Stimulated activated CD4-positive, alpha-beta T cell treated with anti-CD3 and anti-CD28 coated beads, Interleukin-15, amount 100 ng/mL, for 1 hour (primary cell): ENCODE measurements at places on chromosomes 2 and 18.

DNA sequence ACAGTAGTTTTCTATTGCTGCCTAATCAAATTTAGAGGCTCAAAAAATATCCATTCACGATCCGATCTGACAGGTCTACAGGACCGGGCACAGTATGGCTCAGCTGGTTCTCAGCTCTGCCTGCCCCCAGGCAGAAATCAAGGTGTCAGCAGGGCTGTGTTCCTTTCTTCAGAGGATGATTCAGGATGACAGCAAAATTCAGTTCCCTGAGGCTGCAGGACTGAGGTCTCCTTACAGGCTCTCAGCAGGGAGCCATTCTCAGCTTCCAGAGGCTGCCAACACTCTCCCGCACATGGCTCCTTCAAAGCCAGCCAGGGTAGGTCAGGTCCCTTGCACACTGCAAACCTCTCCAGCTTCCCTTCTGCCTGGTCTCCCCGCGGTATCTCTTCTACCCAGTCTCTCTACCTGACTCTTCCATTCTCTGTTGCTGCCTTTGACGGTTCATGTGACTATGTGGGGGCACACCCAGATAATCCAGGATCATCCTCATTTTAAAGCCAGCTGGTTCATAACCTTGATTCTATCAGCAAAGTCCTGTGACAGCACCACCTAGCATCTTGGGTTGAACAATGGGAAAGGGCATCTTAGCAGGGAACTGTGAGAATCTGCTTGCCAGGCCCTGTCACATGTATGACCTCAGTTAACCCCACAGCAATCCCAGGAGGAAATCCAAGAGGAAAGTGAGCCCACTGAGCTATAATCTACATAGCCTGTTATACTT, 50.4 kb downstream of the UXS1 start:
- DNase-seq, result no peak

DNA sequence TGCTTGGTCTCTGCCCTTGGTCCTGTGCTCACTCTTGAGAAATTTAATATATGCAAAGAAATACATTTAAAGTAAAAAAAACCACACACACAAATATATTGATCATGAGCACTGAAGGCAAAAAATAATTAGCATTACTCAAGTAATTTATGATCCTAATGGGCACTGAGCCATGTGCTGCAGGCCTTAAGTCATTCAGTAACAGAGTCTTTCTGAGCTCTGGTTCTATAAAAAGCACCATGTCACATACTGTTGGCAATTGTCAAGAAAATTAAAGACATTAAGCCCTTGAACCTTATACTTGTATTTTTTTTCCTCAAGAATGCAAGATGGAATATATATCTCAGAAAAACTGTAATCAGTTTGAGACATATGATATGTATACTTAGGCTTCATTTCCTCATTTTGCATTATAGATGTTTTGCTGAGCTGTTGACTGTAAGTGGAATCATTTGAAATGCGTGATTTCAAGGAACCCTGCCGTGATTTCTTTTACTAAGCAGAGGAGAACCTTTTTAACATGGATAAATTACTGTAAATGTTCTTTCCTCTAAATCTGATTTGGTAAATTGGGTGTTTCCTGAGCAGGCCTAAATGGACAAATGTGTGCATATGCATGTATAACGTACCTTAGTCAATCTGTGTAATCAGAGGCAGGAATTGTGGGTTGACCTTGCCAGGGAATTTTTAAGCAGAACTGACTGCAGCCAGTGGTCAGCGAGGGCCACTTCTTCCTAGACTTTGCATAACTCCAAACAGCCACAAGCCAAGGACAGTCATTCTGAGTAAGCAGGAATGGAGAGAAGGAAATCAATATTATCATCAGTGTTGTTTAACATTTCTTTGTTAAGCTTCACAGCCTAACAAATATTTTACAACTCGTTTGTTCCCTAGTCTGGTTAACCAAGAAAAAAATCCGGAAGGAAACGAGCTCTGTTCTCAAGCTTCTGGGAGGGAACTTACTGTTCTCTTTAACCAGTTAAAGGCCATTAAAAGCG, 191.5 kb upstream of the ATP5MC3 start:
- no peak for DNase-seq

GRCh38 chr2:42793334-42794270, 1.2 kb upstream of the HAAO start:
- DNase-seq, result no peak

GRCh38 chr2:160924936-160925353, 235.3 kb upstream of the TANK start:
- DNase-seq, result no peak

- no peak for DNase-seq
These were observed 291.4 kb upstream of the RND3 start for GRCh38 chr2:150778828-150779227.
